ENCODE measurements at places on chromosomes 13 and 19. TPM values are rescaled to one million over a fixed set of nuclear protein-coding genes. Genes with fewer than 3 reads are reported as not detected.

GRCh38 chr19:44891016-44891882, at the start of gene TOMM40:
Gene TOMM40, plus strand, starts transcription at chr19:44891254. Its CDS starts 162 bp downstream, at chr19:44891416.
- peak; percentile 100 for DNase-seq
- H3K27me3 ChIP-seq, result no peaks in the 10 kb centered on the region
- peak within 1 kb of the TSS; percentile 89 for H3K4me3 ChIP-seq

The FCER2 gene
- not detected for total RNA-seq

- H3K27me3 ChIP-seq, result no peaks in the 10 kb centered on the region
- DNase-seq, result no peak
- H3K4me3 ChIP-seq, result no peak overlapping the region
- peaks cover 8% of the 10 kb centered on the region for H3K4me1 ChIP-seq
Measured at GRCh38 chr13:25266706-25267105, 20.6 kb downstream of the MTMR6 start.

GRCh38 chr13:59247171-59247570, 916.6 kb downstream of the DIAPH3 start:
- no peak overlapping the region for H3K27ac ChIP-seq
- no peak for DNase-seq
- H3K4me1 ChIP-seq, result no peaks in the 10 kb centered on the region
- H3K27me3 ChIP-seq, result no peaks in the 10 kb centered on the region

DNA sequence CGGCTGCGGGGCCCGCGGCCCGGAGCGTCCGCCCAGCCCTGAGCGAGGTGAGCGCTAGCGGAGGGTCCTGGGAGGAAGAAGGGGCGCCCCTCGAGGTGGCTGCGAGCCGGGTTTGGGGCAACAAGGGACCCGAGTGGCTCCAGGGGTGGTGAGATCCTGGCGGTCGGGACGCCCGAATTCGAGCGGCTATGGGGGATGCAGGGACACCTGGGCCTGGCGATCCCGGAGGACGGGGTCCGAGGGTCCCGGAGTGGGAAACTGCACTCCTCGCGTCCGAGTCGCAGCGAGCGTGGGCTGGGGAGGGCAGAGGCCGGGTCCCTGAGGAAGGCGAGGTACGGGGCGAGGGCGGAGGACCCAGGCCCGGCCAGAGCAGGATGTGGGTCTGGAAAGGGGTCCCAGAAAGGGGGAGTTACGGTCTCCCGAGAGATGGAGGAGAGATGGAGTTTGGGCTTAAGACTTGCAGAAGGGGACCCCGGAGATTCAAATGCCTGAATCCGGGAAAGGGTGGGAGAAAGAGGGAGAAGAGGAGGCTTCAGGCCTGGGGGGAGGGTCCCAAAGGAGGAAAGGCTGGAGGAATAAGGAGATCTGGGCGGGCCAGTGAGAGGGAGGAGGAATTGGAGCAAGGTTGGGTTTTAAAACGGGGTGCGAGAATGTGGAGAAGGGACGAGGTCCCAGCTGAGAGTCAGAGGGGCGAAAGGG, 542 bp downstream of the CACNG7 start:
- no peaks in the 10 kb centered on the region for H3K36me3 ChIP-seq
- DNase-seq, result peak; percentile 50
- H3K27ac ChIP-seq, result no peak overlapping the region

The ERICH6B gene
- total RNA-seq, result not detected

DNA sequence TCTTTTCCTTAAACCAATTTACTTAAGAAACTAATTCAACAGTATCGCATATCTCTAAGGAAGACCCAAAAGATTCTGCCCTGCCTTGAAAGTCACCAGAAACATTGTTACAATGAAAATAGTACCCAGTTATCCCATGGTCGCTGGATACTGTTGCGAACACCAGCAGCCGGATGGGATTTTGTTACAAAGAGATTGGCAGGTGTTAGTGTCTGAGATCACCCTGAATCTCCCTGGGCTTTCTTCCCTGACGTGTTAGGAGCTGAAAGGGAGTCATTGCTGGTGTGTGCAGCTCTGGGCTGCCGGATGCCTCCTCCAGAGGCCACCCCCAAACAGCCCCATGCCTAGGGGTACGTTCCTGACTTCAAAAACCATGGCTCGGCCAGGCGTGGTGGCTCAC, 38.2 kb downstream of the PTPRS start:
- H3K4me3 ChIP-seq, result no peak overlapping the region
- peaks cover 2% of the 10 kb centered on the region for H3K27me3 ChIP-seq
- no peaks in the 10 kb centered on the region for H3K4me1 ChIP-seq
- no peaks in the 10 kb centered on the region for H3K36me3 ChIP-seq

The CLEC11A gene
- 23.5 TPM for total RNA-seq

The NLRP4 gene
- not detected for total RNA-seq

The IRGC gene
- total RNA-seq, result not detected

GRCh38 chr13:38804536-38804935, 117.7 kb downstream of the FREM2 start:
- no peak overlapping the region for H3K27ac ChIP-seq
- no peak overlapping the region for H3K4me3 ChIP-seq
- no peaks in the 10 kb centered on the region for H3K36me3 ChIP-seq
- no peaks in the 10 kb centered on the region for H3K27me3 ChIP-seq

DNA sequence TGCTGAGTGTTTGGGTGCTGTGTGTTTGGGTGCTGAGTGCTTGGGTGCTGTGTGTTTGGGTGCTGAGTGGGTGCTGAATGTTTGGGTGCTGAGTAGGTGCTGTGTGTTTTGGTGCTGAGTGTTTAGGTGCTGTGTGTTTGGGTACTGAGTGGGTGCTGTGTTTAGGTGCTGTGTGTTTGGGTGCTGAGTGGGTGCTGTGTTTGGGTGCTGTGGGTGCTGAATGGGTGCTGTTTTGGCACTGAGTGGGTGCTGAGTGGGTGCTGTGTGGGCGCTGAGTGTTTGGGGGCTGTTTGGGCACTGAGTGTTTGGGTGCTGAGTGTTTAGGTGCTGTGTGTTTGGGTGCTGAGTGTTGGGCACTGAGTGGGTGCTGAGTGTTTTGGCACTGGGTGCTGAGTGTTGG, 48.5 kb upstream of the F7 start:
- H3K27ac ChIP-seq, result no peak overlapping the region
- no peak for DNase-seq
- H3K4me1 ChIP-seq, result no peaks in the 10 kb centered on the region

The C1QTNF9B gene
- not detected for total RNA-seq

- peaks cover 96% of the 10 kb centered on the region for H3K36me3 ChIP-seq
- H3K27me3 ChIP-seq, result no peaks in the 10 kb centered on the region
- no peak overlapping the region for H3K27ac ChIP-seq
- no peak for DNase-seq
Measured at GRCh38 chr19:38840583-38840968, 9.0 kb upstream of the ECH1 start.

The SYNGR4 gene
- not detected for total RNA-seq

GRCh38 chr19:52694921-52695320, 39.9 kb downstream of the ZNF611 start:
- H3K27ac ChIP-seq, result no peak overlapping the region
- peaks cover 9% of the 10 kb centered on the region for H3K4me1 ChIP-seq
- no peaks in the 10 kb centered on the region for H3K27me3 ChIP-seq
- DNase-seq, result no peak
- H3K4me3 ChIP-seq, result no peak overlapping the region
- H3K36me3 ChIP-seq, result no peaks in the 10 kb centered on the region

DNA sequence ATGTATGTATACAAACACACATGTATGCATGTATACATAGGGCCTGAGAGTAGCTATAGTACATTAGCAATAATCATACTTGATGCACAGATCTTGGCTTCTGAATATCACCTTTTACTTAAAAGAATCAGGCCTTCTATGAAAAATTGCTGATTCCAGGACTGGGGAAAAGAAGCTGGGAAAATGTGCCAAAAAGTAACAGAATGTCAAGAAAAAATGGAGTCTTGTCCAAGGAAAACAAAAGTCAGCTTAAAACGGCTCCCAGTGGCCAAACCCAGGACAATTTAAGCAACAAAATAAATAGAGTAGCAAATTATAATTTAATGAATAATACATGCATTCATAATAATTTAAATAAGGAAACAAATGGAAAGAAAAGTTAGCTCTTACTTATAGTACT, 2104.9 kb downstream of the PCDH9 start:
- H3K36me3 ChIP-seq, result no peaks in the 10 kb centered on the region
- no peak for DNase-seq
- H3K27ac ChIP-seq, result no peak overlapping the region
- H3K4me1 ChIP-seq, result no peaks in the 10 kb centered on the region
- H3K27me3 ChIP-seq, result no peaks in the 10 kb centered on the region

The METTL21C gene
- not detected for total RNA-seq

DNA sequence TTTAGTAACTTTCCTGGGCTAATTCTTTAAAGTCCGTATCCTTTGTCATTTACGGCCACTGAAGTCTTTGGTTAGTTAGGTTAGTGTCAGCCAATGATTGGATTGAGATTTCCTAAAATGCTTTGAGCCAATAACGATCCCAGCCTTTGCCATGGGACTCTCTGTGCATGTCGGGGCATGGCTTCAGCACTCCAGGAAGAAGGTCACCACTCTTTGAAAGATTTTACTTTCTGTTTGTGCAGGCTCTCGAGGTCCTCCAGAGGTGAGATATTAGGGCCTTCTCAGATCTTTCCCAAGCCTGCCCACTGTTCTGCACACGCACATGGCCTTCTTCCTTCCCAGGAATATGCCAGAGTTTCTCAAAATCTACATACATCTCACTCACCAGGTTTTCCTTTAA, 153.7 kb upstream of the ARGLU1 start:
- no peaks in the 10 kb centered on the region for H3K27me3 ChIP-seq
- H3K27ac ChIP-seq, result no peak overlapping the region
- no peak for DNase-seq
- no peaks in the 10 kb centered on the region for H3K4me1 ChIP-seq
- no peak overlapping the region for H3K4me3 ChIP-seq

The URAD gene
- total RNA-seq, result not detected

The CARS2 gene
- total RNA-seq, result 161 TPM

The ICAM5 gene
- total RNA-seq, result under 0.01 TPM

DNA sequence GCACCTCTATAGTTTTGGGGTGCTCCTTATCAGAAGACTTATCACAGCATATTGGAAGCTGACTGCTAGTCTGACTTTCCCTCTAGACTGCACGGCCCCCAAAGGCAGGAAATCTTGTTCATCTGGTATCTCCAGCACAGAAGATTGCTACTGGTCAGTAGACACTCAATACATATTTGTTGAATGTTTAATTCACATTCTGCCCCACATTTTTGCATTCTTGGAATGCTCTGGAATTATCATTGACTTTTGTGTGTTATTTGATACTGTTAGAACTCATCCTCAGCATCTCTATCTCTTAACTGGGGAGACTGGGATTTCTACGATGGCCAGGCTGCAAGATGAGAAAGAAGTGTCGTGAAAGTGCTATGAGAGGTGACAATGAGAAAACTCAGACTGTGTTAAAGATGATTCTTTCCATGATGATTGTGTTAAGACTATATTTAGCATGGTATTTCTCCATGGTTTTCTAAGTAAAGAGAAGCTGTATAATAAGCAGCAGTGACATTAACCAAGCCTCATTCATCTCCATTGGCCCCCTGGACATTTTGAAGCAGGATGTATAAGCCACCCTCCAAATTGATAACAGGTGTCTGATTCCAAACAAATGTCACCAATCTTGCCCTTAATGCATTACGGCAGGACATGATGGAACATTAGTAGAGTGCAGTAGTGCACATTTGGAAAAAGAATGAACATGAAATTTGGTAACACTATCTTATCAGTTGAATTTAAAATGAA, 440.9 kb downstream of the RFC3 start:
- no peak overlapping the region for H3K4me3 ChIP-seq
- no peaks in the 10 kb centered on the region for H3K4me1 ChIP-seq
- no peaks in the 10 kb centered on the region for H3K36me3 ChIP-seq
- no peak for DNase-seq

The SELENOV gene
- not detected for total RNA-seq

- H3K4me3 ChIP-seq, result peak overlapping the region; percentile 80
- H3K27ac ChIP-seq, result peak overlapping the region; percentile 66
- DNase-seq, result peak; percentile 99
- peaks cover 34% of the 10 kb centered on the region for H3K4me1 ChIP-seq
- H3K36me3 ChIP-seq, result peaks cover 26% of the 10 kb centered on the region
- H3K27me3 ChIP-seq, result no peaks in the 10 kb centered on the region
Measured at GRCh38 chr19:1104311-1105007, 665 bp downstream of the GPX4 start.

DNA sequence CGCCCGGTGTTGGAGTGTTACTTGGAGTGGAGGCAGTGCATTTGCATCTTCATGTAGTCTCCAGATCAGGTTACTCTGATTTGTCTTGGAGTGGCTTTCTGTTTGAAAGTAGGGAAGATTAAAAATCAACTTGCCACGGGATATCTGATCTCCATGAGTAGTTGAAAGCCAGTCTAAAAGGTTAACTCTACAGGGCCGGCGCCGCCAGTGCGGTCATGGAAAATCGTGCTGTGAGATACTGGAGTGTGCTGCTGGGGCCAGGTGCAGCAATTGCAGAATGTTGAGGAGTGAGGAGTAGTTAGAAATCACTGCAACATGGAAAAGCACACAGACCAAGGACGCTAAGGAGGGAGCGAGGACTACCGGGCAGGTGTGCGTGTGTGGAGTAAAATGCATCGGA, 175.0 kb downstream of the STK24 start:
- H3K27ac ChIP-seq, result no peak overlapping the region
- H3K4me3 ChIP-seq, result no peak overlapping the region
- H3K4me1 ChIP-seq, result peaks cover 4% of the 10 kb centered on the region
- no peaks in the 10 kb centered on the region for H3K27me3 ChIP-seq
- peaks cover 7% of the 10 kb centered on the region for H3K36me3 ChIP-seq
- DNase-seq, result no peak

DNA sequence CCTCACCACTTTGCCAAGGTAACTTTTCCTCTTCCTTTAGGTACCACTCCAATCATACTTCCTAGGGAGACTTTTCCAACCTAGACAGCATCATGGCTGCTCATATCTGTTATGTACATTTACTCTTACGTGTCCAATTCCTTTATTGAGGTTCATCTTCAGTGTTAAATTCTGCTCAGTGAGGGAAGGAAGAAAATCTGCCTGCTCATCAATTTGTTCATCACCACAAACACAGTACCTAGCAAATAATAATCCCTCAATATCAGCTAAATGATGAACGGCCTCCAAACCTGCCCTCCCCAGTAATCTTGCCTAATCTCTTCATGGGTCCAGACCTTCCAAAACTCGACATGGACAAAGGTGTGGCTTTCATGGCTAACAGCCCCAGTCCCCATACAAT, 380.8 kb downstream of the KCTD12 start:
- peaks cover 30% of the 10 kb centered on the region for H3K27me3 ChIP-seq
- no peaks in the 10 kb centered on the region for H3K4me1 ChIP-seq
- H3K36me3 ChIP-seq, result no peaks in the 10 kb centered on the region
- DNase-seq, result no peak
- H3K27ac ChIP-seq, result no peak overlapping the region
- no peak overlapping the region for H3K4me3 ChIP-seq

All from osteoblast (primary cell).